ENCODE measurements at places on chromosomes 3 and 15. TPM values are rescaled to one million over a fixed set of nuclear protein-coding genes. Genes with fewer than 3 reads are reported as not detected.

DNA sequence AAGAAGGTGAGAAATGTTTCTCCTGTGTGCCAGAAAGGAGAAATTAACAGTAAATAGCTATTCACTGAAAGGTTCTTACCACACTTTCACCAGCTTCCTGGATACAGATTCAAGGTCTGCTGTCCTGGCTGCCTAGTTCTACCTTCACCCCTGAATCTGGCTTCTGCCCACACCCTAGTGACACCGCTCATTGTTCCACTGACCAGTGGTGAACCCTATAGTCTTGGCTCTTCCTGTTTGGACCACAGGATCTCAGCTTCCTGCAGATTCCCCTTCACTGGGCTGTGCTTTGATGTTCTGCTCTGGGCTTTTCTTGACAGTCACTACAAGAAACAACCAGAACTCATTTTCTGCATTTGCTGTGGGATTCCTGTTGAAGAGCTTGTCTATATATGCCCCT, 250.0 kb downstream of the XXYLT1 start:
- H3K27me3 ChIP-seq = no peaks in the 10 kb centered on the region
- H3K4me1 ChIP-seq = peaks cover 4% of the 10 kb centered on the region
- H3K36me3 ChIP-seq = no peaks in the 10 kb centered on the region
- DNase-seq = no peak
- H3K27ac ChIP-seq = no peak overlapping the region
- H3K4me3 ChIP-seq = no peak overlapping the region

GRCh38 chr3:102193255-102193654, 241.6 kb upstream of the ZPLD1 start:
- no peaks in the 10 kb centered on the region for H3K4me1 ChIP-seq
- no peak overlapping the region for H3K4me3 ChIP-seq
- no peaks in the 10 kb centered on the region for H3K27me3 ChIP-seq
- H3K36me3 ChIP-seq = no peaks in the 10 kb centered on the region
- no peak overlapping the region for H3K27ac ChIP-seq

DNA sequence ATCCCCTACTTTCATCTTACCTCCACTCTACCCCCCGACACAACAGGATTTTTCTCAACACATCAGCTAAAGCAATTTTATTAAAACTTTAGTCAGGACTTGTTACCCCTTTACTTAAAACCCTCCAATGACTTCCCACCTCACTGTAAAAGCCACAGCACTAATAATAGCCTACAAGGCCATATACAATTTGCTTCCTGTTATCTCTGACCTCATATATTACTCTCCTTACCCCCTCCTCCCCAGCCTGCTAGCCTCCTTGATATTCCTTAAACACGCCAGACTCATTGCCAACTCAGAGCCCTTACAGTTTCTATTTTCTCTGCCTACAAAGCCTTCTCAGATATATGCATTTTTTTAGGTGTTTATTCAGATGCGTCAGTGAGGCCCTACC, 54.4 kb downstream of the DCUN1D1 start:
- H3K27ac ChIP-seq = peak overlapping the region; percentile 28
- H3K27me3 ChIP-seq = no peaks in the 10 kb centered on the region
- DNase-seq = no peak
- no peak overlapping the region for H3K4me3 ChIP-seq
- H3K4me1 ChIP-seq = no peaks in the 10 kb centered on the region

DNA sequence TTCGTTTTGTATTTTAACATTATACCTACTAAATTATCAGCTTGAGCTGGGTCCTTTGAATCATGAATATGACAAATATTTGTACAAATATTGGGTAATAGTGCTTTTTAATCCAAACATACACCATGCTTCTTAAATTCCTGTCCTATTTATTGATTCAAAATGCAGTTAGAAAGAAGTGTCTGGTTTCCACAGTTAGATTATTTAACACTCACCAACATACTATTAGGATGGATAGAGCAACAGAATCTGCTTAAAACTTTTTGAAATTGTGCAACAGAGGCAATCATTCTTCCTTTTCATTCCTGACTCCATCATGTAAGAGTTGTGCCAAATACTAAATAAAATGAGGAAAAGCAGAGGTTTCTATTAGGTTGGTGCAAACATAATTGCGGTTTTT, 281.2 kb downstream of the LSAMP start:
- no peaks in the 10 kb centered on the region for H3K27me3 ChIP-seq
- no peaks in the 10 kb centered on the region for H3K36me3 ChIP-seq
- H3K27ac ChIP-seq = no peak overlapping the region
- H3K4me3 ChIP-seq = no peak overlapping the region
- peaks cover 11% of the 10 kb centered on the region for H3K4me1 ChIP-seq

DNA sequence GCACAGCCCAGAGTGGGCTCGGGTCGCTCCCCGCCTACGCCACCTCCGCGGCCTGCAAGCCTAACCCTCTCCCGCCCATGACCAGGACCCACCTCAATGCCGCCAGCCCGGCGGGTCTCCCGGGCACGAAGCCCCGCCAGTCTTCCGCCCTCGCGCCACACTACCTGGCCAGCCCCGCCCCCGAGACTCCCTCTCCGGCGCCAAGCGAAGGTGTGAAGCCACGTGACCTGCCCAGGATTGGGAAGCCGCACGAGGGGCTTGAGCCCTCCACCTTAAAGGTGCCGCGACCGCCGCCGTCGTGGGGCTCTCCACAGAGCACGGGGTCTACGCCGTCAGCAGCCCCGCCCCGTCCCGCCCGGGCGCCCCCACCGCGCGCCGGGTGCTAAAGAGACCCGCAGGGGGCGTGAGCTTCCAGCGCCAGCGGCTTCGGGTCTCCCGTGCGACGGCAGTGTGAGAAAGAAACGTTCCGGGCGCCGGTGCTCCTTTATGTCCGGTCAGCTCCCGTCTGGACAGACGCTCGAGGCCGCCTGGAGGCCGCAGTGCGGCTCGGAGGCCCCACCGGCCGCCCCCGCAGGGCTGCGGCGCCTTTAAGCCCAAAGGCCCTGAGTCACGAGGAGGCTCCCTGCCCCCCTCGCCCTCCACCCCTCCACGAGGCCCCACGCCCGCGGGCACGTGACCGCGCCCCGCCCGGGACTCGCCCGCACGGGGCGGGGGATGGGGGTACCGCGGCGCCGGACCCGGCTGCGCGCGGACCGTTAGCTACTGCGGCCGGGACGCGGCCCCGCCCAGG, at the start of gene CPEB1:
Gene CPEB1 (minus strand): TSS at position 319 of the 790 bp plus-strand sequence. CDS start 18,904 bp downstream, outside the sequence.
- peaks cover 62% of the 10 kb centered on the region for H3K27me3 ChIP-seq
- H3K4me1 ChIP-seq = no peaks in the 10 kb centered on the region
- peak within 1 kb of the TSS; percentile 3 for H3K4me3 ChIP-seq
- no peak for DNase-seq
- no peaks in the 10 kb centered on the region for H3K36me3 ChIP-seq
- no peak within 1 kb of the TSS for H3K27ac ChIP-seq

DNA sequence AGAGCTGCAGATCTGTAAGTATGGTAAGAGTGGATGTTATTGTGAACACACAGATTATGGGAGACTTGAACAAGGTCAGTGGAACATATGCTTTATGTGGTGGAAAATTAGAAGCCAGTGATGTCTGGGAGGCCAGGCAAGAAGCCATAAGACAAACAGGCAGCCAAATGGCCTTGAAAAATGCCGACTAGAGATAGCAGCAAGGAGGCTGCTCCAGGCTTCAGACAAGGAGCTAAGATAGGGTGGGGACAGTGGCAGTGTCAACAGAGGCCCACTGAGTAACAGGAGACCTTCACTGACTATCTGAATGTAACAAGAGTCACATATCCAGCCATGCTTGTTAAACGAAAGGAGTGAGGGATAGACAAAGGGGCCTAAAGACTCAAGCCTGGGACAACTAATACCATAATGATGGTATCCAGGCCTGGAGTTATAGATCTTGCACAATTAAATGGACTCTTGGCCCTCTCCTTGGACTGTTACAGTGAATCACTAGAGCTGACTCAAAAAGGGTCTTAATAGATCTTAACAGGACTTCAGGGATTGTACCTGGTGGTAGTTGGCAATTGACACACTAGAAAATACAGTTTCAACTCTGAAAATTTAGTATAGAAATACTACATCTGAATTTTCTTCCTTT, 50.6 kb downstream of the CFAP20DC start:
- no peak for DNase-seq
- no peak overlapping the region for H3K4me3 ChIP-seq
- no peaks in the 10 kb centered on the region for H3K27me3 ChIP-seq
- no peaks in the 10 kb centered on the region for H3K36me3 ChIP-seq

- H3K4me3 ChIP-seq = no peak overlapping the region
- no peak overlapping the region for H3K27ac ChIP-seq
- H3K27me3 ChIP-seq = no peaks in the 10 kb centered on the region
- DNase-seq = no peak
- no peaks in the 10 kb centered on the region for H3K36me3 ChIP-seq
Measured at GRCh38 chr15:32825219-32825618, 107.4 kb downstream of the GREM1 start.

- H3K27ac ChIP-seq = no peak overlapping the region
- H3K4me3 ChIP-seq = no peak overlapping the region
- H3K4me1 ChIP-seq = peaks cover 34% of the 10 kb centered on the region
Measured at GRCh38 chr15:60004846-60005351, 788 bp downstream of the FOXB1 start.

- no peaks in the 10 kb centered on the region for H3K27me3 ChIP-seq
- no peak for DNase-seq
- peak overlapping the region; percentile 96 for H3K27ac ChIP-seq
Measured at GRCh38 chr3:20056725-20057611, 16.7 kb downstream of the KAT2B start.

DNA sequence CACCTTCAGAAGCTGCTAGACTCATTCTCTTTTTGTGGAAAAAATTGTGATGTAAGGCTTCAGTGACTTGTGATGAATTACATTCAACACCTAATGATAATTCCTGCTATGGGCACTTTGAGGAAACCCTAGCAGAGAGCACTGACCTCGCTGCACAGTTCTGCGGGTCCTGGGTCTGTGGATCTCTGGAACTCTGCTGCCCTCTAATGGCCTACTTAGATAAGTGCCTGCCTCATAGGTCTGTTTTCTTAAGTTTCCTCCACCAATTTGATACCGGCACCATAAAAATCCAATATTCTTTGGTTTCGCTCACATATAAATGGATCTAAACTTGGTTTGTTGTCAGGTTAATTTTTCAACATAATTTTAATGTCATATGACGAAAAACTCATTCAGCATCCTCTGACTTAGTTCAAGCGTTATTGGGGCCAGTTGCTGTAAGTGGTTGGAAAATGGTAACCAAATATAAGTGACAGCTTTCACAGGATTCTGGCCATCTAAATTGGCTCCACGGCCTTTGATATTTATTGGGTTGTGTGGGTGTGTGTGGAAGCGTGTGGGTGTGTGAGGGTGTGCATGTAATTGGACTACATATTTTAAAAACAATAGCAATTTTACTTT, 10.4 kb downstream of the SLITRK3 start:
- H3K36me3 ChIP-seq = no peaks in the 10 kb centered on the region
- peak; percentile 63 for DNase-seq
- no peak overlapping the region for H3K27ac ChIP-seq
- no peaks in the 10 kb centered on the region for H3K4me1 ChIP-seq
- peaks cover under 1% of the 10 kb centered on the region for H3K27me3 ChIP-seq
- H3K4me3 ChIP-seq = no peak overlapping the region

DNA sequence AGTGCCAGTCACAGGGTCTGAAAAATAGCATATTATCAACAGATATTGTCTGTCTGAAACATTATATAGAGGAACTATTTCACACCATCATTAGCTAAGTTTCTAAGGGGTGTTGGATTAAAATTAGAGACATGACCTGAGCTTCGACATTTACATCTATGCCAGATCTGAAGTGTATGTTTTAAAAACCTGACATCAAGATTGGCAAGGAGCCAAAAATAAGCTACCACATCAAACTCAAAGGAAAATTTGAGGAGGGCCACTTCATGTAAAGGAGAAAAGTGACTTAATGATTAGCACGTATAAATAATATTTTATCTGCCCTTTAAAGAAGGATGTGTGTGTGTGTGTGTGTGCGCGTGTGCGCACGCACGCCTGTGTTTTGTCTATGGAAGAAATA, 752.0 kb upstream of the GRM7 start:
- H3K4me3 ChIP-seq = no peak overlapping the region
- H3K4me1 ChIP-seq = no peaks in the 10 kb centered on the region
- H3K27me3 ChIP-seq = no peaks in the 10 kb centered on the region
- H3K36me3 ChIP-seq = no peaks in the 10 kb centered on the region

GRCh38 chr3:132457286-132457685, 40.0 kb downstream of the DNAJC13 start:
- no peak overlapping the region for H3K27ac ChIP-seq
- no peak for DNase-seq
- peaks cover 45% of the 10 kb centered on the region for H3K36me3 ChIP-seq
- no peaks in the 10 kb centered on the region for H3K27me3 ChIP-seq
- H3K4me1 ChIP-seq = no peaks in the 10 kb centered on the region
- no peak overlapping the region for H3K4me3 ChIP-seq

DNA sequence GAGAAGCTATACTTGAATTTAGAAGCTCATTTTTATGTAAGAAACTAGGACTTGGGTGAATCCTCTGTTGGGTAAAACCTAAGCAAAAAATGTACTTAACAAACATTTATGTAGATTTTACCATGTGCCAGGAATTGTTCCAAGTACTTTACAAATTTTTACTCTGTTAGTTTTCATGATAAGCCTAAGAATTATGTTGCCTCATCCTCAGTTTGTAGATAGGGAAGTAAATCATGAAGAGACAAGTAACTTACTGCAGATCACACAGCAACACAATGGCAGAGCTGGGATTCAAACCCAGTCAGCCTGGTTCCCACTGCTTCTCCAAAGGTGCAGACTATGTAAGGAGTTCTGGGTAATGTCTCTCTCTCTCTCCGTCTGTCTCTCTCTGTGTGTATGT, 169.9 kb downstream of the DIPK2A start:
- H3K36me3 ChIP-seq = no peaks in the 10 kb centered on the region
- no peak overlapping the region for H3K4me3 ChIP-seq
- H3K4me1 ChIP-seq = no peaks in the 10 kb centered on the region

GRCh38 chr3:59831394-59831793, 781.6 kb upstream of the CFAP20DC start:
- no peaks in the 10 kb centered on the region for H3K27me3 ChIP-seq
- DNase-seq = no peak
- H3K27ac ChIP-seq = no peak overlapping the region
- H3K4me1 ChIP-seq = peaks cover 10% of the 10 kb centered on the region
- H3K36me3 ChIP-seq = no peaks in the 10 kb centered on the region

DNA sequence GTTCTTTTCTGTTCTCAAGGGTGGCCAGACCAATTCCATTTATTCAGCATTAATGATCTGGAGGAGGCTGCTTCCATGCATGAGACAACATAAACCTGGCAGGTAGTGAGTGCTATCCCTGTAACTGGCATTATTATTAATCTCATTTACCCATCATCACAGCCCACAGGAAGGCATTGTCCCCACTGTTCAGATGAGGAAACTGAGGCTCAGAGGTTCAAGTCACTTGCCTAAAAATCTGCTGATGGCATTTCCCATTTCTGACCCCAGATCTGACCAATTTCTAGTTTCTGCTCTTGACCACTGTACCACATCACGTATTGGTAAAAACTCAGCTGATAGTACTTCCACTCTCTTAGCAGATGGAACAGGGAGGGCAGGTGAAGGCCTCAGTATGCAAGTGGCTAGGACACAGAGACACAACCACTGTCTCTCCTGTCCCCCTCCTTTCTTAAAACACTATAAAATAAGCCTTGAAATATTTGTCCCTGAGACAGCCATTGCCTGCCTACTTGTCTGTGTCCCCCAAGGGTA, 36.1 kb downstream of the TRANK1 start:
- peak overlapping the region; percentile 95 for H3K27ac ChIP-seq
- DNase-seq = no peak
- no peaks in the 10 kb centered on the region for H3K27me3 ChIP-seq
- no peaks in the 10 kb centered on the region for H3K36me3 ChIP-seq
- H3K4me1 ChIP-seq = peaks cover 5% of the 10 kb centered on the region

TP63 gene
- total RNA-seq = 3.1 TPM

GREM1 gene
- total RNA-seq = 2.4 TPM

LEKR1 gene
- 5.4 TPM for total RNA-seq

RTP3 gene
- total RNA-seq = not detected

ERICH6 gene
- total RNA-seq = 0.49 TPM

ABHD6 gene
- 14.1 TPM for total RNA-seq

CSTA gene
- 16.9 TPM for total RNA-seq
